ENCODE measurements at places on chromosomes 12 and 14. TPM values are rescaled to one million over a fixed set of nuclear protein-coding genes. Genes with fewer than 3 reads are reported as not detected.
A peak's percentile ranks its signal among the peaks of the same experiment; 100 is the strongest.

DNA sequence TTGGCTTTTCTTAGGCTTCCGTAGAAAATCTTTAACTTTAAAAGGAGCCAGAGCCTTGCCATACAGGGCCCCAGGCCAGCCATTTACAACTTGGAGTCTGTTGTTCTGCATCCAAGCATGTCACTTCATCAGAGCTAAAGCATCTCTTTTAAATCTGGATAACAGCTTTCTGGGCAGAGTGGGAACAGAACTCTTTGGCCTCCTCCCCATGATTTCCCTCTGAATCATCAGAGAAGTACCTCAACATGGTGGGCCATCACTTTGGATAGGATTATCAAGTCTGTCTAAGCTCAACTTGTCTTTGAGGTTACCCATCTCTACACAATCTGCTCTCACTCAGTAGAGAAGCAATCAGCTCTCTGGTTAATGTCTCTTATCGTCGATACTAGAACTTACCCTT lies 170.9 kb downstream of the SLC6A15 start:
- no peaks in the 10 kb centered on the region for H3K36me3 ChIP-seq
- no peak overlapping the region for H3K27ac ChIP-seq
- no peak for DNase-seq
- no peaks in the 10 kb centered on the region for H3K27me3 ChIP-seq

GRCh38 chr14:100093319-100093718 lies 28.1 kb downstream of the EVL start:
- H3K36me3 ChIP-seq = no peaks in the 10 kb centered on the region
- H3K4me1 ChIP-seq = no peaks in the 10 kb centered on the region
- H3K27me3 ChIP-seq = no peaks in the 10 kb centered on the region
- H3K27ac ChIP-seq = no peak overlapping the region
- DNase-seq = no peak

DNA sequence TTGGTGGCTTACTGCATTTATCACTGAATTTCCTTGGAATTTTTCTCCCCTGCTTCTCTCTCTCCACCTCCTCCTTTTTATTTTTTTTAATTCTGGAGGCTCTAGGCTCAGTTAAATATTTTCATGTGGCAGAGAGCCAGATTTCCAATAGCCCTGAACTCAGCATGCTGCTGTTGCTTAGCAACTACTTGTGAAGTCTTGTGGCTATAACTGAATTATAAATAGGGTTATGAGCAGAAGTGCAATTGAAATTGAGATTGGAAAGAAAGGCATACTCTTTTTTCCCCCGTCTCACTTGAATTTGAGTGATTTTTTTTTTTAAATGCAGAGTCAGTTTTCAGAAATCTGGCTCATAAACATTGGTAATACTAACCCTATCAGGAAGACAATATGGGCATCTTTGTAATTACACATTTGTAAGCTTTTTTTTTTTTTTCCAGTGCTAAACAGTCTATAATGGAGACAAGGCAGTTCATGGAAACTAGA lies 38.3 kb downstream of the ATF7IP start:
- H3K4me3 ChIP-seq = no peak overlapping the region
- H3K4me1 ChIP-seq = peaks cover 58% of the 10 kb centered on the region
- no peaks in the 10 kb centered on the region for H3K36me3 ChIP-seq
- no peaks in the 10 kb centered on the region for H3K27me3 ChIP-seq
- 0 out of 2 replicates have a peak overlapping the region, but pooled peaks have one; percentile 74 for H3K27ac ChIP-seq

GRCh38 chr12:121534495-121535148 lies 46.2 kb downstream of the KDM2B start:
- H3K4me1 ChIP-seq = peaks cover 70% of the 10 kb centered on the region
- peak; percentile 51 for DNase-seq
- H3K36me3 ChIP-seq = peaks cover 36% of the 10 kb centered on the region
- peaks cover 9% of the 10 kb centered on the region for H3K27me3 ChIP-seq
- peak overlapping the region; percentile 15 for H3K27ac ChIP-seq

DNA sequence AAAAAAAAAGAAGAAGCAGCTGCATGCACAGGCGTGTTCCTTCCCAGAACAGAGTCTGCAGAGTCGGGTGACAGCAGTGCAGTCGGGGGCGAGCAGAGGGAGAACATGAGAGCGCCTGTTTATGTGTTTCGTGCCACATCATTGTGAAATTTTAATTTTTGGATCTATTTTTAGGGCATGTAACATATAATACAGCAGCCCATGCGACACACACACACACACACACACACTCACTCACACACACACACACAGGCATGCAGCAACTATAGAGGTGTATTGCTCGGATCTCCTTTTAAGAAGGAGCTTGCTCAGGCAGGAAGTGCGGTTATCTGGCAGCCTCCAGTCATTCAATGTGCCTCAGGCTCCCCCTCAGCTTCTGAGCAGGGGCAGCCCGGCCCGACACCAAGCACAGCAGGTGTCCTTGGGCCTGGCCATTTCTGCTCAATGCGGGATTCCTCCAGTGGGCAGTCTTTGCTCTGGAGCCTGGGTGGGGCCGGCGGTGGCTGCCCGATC lies 71.8 kb downstream of the ZNF664 start:
- DNase-seq = no peak
- peaks cover 6% of the 10 kb centered on the region for H3K27me3 ChIP-seq
- peaks cover 31% of the 10 kb centered on the region for H3K36me3 ChIP-seq
- no peak overlapping the region for H3K4me3 ChIP-seq

- peaks cover 3% of the 10 kb centered on the region for H3K36me3 ChIP-seq
- peak overlapping the region; percentile 5 for H3K27ac ChIP-seq
- no peaks in the 10 kb centered on the region for H3K27me3 ChIP-seq
- no peak for DNase-seq
These were observed 92.7 kb downstream of the DIP2B start for GRCh38 chr12:50597200-50598195.

- H3K4me3 ChIP-seq = peak within 1 kb of the TSS; percentile 96
- H3K27me3 ChIP-seq = peaks cover 54% of the 10 kb centered on the region
- peak; percentile 79 for DNase-seq
- H3K4me1 ChIP-seq = peaks cover 11% of the 10 kb centered on the region
These were observed at the start of gene ATP2B1 for GRCh38 chr12:89708565-89709156. ATP2B1 (minus strand) TSS chr12:89708838; CDS start chr12:89655886, 52,952 bp downstream.

DNA sequence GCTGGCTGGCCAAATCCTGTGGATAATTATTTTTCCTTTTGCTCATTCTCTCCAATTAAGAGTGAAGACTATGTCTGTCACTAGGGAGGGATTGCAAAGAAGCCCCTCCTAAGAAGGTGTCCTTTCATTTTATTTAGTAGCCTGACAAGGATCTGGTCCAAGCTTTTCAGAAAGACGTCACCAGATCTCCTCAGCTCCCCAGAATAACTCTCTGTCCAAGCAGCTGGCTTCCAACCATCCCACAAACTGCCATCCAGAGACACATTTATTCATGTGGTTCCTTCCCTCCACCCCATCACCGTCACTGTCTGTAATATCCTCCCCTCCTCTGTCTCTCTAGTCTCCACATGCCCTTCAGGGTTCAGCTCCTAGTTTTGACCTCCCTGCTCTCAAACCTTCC lies 69.9 kb downstream of the PPM1H start:
- no peak overlapping the region for H3K4me3 ChIP-seq
- no peaks in the 10 kb centered on the region for H3K27me3 ChIP-seq
- no peaks in the 10 kb centered on the region for H3K36me3 ChIP-seq
- no peak for DNase-seq

- H3K4me1 ChIP-seq = peaks cover 2% of the 10 kb centered on the region
- H3K27ac ChIP-seq = no peak overlapping the region
- no peaks in the 10 kb centered on the region for H3K27me3 ChIP-seq
These were observed 32.1 kb upstream of the FRMD6 start for GRCh38 chr14:51619561-51619960.

DNA sequence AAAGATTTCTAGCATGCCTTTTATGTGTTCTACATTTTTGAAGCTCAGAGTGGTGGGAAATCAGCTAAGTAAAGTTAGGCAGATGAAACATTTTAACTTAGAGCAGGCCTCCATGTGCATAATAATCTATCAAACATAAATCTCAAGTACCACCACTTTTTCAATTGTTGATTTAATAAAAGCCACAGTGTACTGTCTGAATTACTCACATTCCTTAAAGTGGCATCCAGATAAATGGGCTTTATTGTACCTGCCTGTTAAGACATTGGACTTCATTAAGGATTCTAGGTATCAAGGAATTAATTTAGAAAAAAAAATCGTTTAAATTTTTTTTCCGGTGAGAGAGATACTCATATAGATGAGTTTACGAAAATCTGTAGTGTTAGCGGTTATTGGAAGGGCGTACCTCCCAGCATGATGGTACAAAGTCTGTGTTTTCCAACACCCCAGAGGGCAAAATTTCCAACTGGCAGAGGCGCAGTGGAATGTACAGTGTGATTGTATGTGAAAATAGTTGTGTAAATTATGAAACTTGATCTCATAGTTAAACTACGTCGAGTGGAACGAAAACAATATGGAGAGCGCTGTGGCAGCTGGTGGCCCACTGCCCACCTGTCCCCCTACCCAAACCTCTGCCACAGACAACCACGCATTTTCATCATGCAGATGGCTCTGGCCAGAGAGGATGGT lies 25.0 kb downstream of the ELK3 start:
- H3K27ac ChIP-seq = peak overlapping the region; percentile 59
- peaks cover 43% of the 10 kb centered on the region for H3K4me1 ChIP-seq
- H3K4me3 ChIP-seq = no peak overlapping the region
- peaks cover 2% of the 10 kb centered on the region for H3K36me3 ChIP-seq
- no peak for DNase-seq
- H3K27me3 ChIP-seq = no peaks in the 10 kb centered on the region

The LYZ gene
- total RNA-seq = 1.1 TPM

The SLC17A8 gene
- total RNA-seq = 0.26 TPM

The PLEK2 gene
- total RNA-seq = 1.2 TPM

The AKAP5 gene
- 2.8 TPM for total RNA-seq

The PLEKHG7 gene
- total RNA-seq = not detected

The METTL17 gene
- 98.1 TPM for total RNA-seq

The KRT77 gene
- total RNA-seq = not detected

The SMIM41 gene
- total RNA-seq = 0.14 TPM
